ENCODE measurements at places on chromosomes 5 and 9. TPM values are rescaled to one million over a fixed set of nuclear protein-coding genes. Genes with fewer than 3 reads are reported as not detected.

- no peak for DNase-seq
Observed at GRCh38 chr9:137631345-137632229, 12.8 kb downstream of the EHMT1 start.

DNA sequence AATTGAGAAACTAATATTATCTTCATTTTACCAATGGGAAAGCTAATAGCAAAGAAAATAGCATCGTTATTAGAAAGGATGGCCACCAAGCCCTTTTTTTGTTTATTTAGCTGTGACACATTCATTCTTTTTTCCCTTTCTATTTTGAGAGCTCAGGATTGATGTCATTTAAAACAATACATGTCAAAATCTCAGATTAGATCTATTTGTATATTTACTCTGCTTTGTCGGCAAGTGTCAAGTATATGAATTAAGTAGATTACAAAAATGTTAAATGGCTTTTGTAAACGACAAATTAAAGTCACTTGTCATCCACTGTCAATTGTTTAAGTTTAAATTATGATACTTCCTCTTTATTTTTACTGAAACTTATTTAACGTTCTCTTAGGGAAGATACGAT lies 118.9 kb downstream of the PAM start:
- no peak for DNase-seq

GRCh38 chr5:115992848-115993350 lies 30.6 kb downstream of the LVRN start:
- no peak for DNase-seq

DNA sequence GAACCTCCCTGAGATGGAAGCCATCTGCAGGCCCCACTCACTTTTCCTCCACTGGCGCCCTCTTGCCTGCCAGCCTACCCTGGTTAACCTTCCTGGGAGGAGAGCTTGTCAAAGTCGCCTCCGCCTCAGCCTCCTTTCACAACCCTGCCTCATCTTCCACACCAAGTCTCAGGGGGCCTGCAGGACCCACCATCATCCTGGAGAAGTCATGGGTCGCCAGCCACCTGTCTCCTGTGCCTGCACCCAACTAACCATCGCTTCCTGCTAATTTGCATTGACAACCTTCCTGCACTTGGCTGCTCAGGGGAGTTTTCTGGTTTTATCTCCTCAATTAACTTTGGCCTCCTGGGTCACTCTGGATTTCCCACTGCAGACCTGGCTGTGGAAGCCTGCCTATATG lies 52.8 kb upstream of the GRHPR start:
- DNase-seq: no peak

The PCDHGA2 gene
- 8.5 TPM for total RNA-seq

DNA sequence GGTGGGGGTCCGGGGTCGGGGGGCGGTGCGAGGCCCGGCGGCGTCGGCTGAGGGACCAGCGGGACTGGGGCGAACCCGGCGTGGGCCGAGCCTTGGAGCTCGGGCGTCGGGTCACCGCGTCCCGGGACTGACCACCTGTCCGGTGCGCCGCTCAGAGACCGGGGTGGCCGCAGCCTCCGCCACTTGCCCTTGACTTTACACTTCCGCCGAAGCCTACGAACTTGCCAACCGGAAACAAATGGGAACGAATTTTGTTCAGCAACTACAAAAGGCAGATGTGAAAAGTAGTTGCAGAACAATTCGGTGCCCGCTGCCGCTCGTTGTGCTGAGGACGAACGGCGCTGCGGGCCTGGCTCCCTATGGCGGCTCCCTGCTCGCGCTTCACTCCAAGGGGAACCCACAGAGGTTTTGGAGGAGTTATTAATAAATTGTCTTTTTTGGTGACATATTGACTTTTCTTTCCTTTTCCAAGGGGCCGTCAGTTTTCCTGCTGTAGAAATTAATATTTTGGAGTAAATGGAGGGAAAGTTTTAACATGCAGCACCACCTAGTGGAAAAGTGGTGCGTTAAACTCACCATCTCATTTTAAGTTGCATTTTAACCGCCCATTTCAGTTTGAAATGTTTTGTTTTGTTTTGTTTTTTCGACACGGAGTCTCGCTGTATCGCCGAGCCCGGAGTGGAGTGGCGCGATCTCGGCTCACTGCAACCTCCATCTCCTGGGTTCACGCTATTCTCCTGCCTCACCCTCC lies 490 bp downstream of the PCBD2 start:
- no peak for DNase-seq

- DNase-seq: no peak
Observed at GRCh38 chr5:151348789-151349188, 1.4 kb upstream of the SLC36A2 start.

The APBA1 gene
- 9.5 TPM for total RNA-seq

The NR6A1 gene
- 0.71 TPM for total RNA-seq

DNA sequence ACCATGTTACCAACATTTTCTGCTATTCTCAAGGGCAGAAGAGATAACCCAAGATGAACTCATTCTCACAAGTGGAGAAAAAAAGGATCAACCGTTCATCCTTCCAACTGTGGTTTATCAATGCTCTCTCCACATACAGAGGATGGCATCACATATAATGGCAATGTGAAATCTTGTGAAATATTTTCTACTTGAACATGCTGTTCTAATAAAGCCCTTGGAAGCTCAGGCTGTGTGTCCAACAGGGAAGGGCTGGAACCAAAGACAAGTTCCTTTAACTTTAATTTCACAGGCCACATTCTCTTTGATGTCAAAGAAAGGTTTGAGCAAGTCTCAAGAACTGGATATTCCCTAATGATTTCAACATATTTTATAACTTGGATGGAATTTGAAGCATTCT lies 230.5 kb downstream of the SPOCK1 start:
- no peak for DNase-seq

DNA sequence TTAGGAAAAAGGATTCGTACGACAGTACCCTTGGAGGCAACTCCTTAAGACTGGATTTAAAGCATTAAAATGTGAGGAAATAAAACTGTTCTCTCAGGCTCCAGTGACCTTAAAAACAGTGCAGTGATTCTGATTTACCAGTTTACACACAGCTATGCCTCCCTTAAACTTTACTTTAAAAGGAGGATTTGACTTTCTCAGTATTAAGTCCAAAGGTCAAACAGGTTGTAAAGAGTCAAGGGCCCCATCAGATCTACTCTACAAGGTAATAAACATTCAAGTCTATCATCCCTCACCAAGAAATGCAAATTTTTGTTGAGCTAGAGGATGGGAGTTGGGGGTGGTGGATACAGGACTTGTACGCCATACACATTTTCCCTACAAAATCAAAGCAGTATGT lies 75.2 kb downstream of the ELAVL2 start:
- no peak for DNase-seq
